DMS53 (cell line): ENCODE measurements at places on chromosomes 11 and 22.

GRCh38 chr11:126603486-126603885 lies 248.0 kb downstream of the ST3GAL4 start:
- DNase-seq, result no peak

DNA sequence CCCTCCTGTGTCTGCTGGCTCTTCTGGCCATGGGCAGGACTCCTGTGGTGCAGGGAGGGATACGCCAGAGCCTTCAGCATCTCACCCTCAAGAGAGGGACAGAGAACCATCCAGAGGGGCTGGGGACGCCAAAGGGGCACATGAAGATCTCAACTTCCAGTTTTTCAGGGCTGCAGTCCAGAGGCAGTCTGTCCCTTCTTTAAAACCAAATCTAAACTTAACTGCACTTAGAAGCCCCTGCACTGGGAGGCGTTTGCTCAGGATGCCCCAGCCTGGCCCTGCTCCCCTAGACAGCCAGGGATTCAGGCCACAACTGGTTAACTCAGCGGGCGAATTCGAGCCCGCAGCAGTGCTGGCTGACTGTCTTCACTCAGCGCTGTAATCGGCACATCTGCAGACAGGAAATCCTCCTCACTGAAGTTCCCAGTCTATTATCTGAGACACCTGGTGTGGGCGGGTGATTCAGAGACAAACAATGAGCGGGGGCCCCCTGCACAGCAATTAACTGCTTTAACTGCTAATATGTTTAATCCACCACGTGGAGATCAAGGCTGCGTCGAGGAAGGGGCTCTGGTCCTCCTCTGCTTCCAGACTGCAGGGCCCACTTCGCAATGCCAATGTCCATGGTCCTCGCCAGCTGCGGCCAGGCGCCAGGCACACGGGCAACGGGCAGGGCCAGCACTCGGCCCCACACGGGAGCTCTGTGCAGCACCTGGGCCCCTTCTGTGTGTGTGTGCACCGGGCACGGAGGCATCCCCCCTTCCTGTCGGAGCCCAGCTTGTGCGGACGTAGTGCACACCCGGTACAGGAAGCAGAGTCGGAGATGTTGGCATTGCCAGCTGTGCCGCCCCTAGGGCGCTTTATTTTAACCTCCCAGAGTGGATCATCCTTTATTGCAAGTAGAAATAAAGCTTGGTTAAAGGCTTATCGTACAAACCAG lies 36.9 kb upstream of the GNB1L start:
- peak; percentile 75 for DNase-seq

- no peak for DNase-seq
These were observed 90.3 kb downstream of the C11orf87 start for GRCh38 chr11:109512249-109512648.

GRCh38 chr11:43135966-43136534 lies 175.7 kb upstream of the API5 start:
- DNase-seq, result no peak

- DNase-seq, result no peak
These were observed 89.1 kb upstream of the NTM start for GRCh38 chr11:131281316-131281715.

DNA sequence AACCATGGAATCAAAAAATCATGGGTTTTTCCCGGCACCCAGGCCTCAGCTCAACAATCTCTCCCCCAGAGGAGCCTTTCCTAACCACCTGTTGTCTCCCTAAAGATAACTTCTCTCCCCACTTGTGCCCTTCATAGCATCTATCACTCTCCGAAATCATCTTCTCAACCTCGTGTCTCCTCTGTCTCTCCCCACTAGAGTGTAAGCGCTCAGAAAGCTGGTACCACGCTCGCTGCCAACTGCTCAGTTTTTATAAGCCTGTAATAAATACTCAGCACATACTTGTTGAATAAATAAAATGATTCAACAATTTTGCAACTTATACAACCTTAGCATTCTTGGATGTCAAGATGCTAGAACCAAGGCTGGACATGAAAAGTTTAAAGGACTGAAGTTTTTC lies 185.2 kb downstream of the BCR start:
- DNase-seq, result no peak

- no peak for DNase-seq
These were observed 28.5 kb downstream of the MN1 start for GRCh38 chr22:27772984-27773498.

- peak; percentile 29 for DNase-seq
These were observed 79.3 kb downstream of the CTTN start for GRCh38 chr11:70477609-70478008.

- DNase-seq, result peak; percentile 72
These were observed 28.0 kb downstream of the ADA2 start for GRCh38 chr22:17191163-17191784.

- DNase-seq, result no peak
These were observed 35.2 kb downstream of the PAAF1 start for GRCh38 chr11:73912026-73912425.

- DNase-seq, result peak; percentile 75
These were observed 52.4 kb downstream of the MCM5 start for GRCh38 chr22:35452351-35452781.
